ENCODE measurements at places on chromosomes 1 and 21.

DNA sequence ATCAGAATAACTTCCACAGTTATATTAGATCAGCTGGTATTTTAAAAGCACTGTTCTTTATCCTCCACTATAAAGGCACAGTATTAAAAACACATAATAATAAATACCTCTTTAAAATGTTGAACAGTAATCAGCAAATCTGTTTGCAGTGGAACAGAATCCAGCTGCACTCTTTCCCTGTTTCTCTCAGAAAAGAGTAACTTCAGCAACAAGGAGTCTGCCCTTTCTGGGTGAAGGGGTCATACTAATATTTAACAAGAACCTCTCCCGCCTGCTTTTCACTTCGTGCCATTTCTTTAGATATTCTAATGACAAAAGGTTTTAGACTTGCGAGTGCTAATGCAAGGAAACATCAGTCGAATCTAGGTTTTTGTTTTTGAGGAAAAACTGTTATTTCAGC is 194.2 kb upstream of the FMN2 start:
- DNase-seq, result no peak

DNA sequence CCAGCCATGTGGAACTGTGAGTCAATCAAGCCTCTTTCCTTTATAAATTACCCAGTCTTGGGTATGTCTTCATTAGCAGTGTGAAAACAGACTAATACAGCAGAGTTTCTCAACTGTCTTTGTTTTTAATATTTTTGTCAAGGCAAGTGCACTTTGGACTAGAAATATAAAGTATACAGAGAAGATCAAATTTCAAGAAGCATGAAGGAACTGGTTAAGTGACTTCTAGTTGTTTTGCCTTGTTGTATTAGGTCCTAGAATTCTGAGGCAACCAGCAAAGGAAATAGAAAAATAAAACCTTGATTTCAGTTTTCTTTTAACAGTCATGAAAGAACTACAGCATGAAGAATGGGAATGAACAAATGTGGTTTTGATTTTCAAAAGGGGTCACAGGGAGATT is 131.1 kb upstream of the PTGFR start:
- no peak for DNase-seq

DNA sequence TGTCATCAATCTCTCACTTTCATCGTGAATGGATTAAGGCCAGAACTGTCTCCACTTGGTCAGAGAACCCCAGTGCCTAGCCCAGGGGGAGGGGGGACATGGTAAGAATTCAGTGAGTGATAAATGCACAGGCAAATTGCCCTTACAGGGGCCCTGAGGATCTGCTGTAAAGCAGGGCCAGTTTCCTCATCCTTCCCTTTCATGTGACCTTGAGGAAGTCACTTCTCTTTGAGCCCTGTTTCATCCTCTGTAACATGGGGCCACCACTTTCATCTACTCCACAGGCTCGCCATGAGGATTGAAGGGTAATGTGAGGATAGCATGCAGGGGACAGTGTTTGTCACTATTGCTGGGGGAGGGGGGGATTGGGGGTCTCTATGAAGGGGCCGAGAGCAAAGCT is 28.1 kb upstream of the C1QA start:
- no peak for DNase-seq

GRCh38 chr1:18415448-18416027 is 65.2 kb upstream of the KLHDC7A start:
- no peak for DNase-seq

GRCh38 chr1:153649863-153650235 is 8.7 kb upstream of the SNAPIN start:
- no peak for DNase-seq

DNA sequence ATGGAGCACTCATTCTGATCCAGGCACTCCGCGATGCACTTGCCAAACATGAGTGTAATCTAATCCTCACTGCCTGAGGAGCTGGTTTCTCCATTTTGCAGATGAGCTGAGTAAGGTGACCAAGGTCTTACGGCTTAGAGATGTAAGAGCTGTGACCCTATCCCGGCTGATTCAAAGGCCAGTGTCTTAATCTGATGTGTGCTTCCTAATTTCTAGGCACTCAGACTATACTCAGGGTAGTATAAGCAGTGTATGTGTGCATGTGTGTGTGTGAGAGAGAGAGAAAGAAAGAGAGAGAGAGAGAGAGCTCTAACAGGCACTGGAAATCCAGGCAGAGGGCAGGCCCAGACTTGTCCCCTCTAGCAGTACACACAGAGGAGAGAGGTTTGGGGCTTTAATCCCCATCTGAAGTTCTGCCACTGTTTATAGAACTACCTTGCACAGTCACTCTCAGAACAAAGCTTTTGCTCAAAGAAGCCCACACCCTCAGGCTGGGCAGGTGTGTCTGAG is 188.2 kb downstream of the ZBTB18 start:
- no peak for DNase-seq

DNA sequence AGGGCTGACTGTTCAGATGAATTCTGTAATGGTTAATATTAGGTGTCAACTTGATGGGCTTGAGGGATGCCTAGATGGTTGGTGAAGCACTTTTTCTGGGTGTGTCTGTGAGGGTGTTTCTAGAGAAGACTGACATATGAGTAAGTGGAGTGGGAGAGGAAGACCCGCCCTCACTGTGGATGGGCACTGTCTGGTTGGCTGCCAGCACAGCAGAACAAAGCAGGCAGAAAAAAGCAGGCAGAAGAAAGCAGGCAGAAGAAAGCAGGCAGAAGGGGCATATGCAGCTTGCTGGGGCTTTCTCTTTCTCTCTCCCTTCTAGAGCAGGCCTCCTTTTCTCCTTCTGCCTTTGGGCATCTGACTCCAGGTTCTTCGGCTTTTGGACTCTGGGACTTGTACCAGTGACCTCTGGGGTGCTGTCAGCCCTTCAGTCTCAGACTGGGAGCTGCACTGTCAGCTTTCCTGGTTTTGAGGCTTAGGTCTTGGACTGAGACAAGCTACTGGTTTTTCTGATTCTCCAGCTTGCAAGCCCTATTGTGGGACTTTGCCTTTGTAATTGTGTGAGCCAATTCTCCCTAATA is 42.9 kb upstream of the CD2 start:
- DNase-seq, result no peak

- DNase-seq, result no peak
These were observed 44.0 kb upstream of the GJB5 start for GRCh38 chr1:34710812-34711211.

- no peak for DNase-seq
These were observed 358.5 kb downstream of the GPATCH2 start for GRCh38 chr1:217272385-217272784.

DNA sequence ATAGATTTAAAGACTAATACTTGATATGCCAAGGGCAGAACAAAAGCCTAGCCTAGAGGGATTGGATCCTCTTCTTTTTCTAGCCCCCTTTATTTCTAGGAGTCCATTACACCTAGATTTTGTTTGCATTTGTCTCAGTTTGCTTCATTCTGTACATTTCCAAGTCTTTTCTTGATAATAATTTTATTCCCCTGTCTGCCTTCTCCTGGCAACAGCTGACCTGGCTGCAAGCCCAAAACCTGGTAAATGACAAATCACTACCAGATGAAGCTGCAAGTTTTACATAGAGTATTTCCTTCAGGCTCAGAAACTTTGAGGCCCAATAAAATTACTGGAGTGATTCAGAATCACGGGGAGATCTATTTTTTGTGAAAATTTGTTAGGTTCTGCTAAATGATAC is 36.5 kb upstream of the LHX8 start:
- no peak for DNase-seq

DNA sequence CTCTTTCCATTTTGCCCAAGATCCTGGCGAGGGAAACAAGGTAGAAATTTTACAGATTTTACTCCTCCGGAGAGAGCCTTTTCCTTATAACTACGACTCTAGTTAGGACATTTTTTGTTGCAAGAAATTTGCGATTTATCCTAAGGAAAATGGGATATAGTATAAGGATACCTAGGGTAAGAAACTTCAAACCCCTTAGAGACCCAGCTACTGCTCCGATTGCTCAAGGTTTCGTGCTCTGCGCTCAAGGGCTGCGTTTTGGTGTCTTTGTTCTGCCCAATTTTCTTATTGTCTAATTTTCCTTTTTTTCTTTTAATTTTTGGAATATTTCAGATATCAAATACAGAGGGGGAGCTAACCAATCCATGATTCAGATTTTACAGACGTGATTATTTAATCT is 1.5 kb downstream of the TTC3 start:
- no peak for DNase-seq

GRCh38 chr1:40652979-40653378 is 12.5 kb downstream of the RIMS3 start:
- no peak for DNase-seq

DNA sequence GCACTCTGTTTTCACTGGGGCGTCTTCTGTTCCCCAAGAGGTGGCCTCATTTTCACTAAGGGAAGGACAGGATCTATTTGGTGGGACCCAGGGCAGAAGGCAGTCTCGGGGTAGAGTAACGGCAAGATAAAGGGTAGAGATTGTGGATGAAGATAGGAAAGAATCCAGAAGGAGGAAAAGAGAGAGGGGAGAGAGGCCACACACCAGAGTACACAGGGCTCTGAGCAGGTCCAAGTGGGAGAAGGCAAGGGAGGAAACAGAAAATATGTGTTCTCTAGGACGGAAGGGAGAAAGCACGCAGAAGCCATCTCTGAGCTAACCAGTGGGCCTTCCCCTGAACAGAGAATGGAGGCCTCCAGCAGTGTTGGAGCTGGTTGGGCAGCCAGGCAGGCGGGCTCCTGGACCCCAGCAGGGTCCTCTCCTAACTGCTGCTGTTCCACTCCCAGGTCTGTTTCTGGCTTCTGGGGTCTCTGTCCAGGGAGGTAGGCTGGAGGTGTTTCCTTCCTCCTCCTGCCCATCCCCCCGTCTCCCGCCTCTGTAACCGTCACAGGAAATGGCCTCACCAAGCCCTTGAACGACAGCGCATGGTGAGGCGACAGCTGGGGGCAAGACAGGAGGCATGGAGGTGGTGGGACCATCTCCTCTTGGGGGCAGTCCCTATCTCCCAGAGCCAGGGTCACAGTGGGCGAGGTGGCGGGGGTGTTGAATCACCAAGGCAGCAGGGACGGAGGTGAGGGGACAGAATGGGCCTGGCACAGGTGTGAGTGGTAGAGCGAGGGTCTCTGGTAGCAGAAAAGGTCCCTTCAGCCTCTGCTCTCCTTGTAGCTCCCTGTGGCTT is 649 bp downstream of the PTPN7 start:
- no peak for DNase-seq

DNA sequence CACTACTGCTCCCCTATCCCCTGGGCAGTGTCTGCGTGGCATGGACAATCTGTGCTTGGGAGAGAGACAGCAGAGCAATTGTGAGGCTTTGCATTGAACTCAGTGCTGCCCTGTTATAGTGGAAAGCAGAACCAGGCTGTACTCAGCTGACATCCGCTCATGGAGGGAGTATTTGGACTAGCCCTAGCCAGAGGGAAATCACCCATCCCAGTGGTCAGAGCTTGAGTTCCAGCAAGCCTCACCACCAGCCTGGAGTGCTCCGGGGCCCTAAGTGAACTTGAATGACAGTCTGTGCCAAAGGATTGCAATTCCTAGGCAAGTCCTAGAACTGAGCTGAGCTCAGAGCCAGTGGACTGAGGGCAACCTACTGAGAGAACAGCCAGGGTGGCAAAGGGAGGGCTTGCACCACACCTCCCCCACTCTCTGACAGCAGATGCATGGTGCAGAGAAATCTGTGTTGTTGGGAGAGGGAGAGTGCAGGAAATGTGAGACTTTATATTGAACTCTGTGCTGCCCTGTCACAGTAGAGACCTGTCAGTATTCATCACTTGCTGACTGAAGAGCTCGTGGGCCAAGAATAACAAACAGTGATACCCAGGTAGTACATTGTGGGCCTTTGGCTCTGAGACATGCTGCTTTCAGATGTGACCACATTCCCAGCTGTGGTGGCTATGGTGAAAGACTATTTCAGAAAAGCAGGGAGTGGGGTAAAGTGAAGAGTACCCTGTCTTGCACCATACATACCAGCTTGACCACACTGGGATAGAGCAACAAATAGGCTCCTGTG is 107.7 kb upstream of the SLC5A9 start:
- DNase-seq, result no peak

GRCh38 chr1:52654063-52654462 is 21.1 kb downstream of the SHISAL2A start:
- DNase-seq, result no peak

GRCh38 chr1:98110674-98111073 is 189.8 kb upstream of the DPYD start:
- DNase-seq, result no peak

GRCh38 chr1:6962996-6963911 is 178.0 kb downstream of the CAMTA1 start:
- peak; percentile 87 for DNase-seq

GRCh38 chr1:115452600-115453329 is 114.7 kb upstream of the NGF start:
- no peak for DNase-seq

Data from HEK293T (cell line).